ENCODE measurements at places on chromosomes 3 and 15.
A peak's percentile ranks its signal among the peaks of the same experiment; 100 is the strongest.

DNA sequence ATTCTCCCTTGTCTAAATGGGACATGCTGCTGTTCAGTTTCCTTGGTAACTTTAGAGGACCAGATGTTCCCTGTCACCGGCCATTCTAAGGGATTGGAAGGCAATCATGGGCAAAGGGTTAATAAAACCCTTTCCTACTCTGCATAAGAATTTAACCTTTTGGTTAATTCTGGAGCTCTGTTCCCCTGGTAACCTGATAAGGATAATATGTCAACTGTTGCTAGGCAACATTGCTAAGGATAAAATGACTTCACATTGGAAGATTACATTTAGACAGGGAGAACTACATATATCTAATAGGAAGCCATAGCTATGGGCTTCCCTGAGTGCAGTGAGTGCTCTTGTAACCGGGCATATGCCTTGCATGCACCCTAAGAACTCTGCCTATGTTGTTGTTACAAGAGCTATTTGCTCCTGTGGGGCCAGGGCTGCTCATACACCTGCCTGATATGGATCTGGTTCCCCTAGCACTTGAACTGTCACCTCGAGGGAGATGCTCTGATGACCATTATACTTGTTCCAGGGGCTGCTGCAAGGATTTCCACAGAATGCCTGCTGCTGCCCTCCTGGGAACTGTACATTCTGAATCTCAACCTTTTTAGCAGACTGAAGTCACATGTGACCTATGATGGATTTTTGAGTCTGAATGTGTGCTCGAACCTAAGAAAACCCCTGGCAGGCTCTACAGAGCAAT, 326.3 kb upstream of the PDZRN3 start:
- DNase-seq: no peak

DNA sequence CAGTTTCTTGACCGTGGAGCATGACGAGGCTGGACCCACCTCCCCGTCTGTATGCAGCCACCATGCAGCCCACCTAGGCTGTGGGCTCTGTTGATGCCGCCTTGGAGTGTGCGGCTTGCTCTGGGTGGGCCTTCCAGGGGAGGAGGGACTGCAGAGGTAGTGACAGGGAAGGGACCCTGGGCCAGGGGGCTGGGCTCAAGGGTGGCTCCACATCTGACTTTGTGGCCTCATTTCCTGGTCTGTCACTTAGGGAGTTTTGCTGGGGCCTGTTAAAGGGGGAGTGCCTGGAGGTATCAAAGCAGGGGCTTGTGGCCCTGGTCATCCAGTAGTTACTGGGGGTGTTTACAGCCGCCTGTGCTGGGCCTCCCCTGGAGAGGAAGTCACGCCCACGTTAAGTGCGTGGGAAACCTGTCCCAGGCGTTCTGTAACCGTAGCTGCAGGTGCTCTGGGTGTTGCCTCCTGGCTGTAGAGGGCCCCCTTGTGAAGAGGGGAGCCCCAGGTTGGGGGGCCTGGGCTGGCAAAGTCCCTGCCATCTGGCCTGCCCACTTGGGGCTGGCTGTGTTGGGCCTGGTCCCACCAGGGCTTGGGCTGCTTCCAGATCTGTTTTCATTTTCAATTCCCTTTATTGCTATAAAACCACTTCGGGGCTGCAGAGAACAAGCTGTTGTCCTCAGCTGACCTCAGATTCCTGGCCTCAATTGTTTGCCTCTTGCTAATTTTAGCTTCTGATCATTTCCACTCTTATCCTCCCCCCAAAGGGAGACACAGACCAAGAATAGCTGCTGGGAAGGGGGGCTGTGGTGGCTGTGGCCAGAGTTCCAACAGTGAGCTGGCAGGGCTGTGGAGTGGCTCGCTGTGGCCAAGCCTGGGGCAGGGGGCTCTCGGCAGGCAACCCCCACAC, 26.5 kb downstream of the KLF13 start:
- peak; percentile 47 for DNase-seq

DNA sequence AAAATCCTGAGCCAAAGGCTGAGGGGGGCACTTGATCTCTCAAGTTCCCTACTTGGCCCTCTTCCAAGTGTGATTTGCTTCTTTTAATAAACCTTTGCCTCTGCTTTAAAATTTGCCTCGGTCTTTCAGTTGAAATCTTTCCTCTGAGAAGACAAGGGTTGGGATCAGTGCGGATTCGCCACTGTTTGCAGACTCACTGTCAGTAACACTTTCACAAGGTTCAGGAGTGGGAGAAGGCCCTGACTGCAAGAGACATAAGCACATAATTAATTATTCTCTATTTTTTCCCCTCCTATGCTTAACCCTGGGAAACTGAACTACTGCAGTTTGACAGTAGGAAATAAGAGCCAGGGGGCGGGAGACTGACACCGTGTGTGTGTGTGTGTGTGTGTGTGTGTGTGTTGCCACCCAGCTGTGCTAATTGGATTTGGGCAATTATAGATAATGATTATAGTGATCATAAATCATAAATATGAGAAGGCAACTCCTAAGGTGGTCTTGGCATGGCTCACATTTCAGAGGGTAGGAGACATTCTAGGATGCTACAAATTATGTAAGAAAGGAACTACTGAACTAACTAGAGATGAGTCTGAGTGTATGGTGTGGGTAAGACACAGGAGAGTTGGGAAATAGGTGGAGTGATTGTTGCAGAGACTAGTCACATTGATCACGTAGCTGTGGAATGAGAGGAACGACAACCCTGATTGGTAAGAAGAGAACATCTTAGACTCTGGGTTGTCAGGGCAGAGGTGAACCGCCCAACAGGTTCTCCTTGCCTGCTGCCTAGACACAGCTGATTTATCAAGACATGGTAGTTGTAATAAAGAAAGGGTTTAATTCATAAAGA, 5.5 kb upstream of the ZNF662 start:
- no peak for DNase-seq

GRCh38 chr15:72591361-72591760, 63.1 kb upstream of the GOLGA6B start:
- DNase-seq: no peak

- no peak for DNase-seq
These were observed 65.1 kb upstream of the CCNL1 start for GRCh38 chr3:157225001-157225400.

DNA sequence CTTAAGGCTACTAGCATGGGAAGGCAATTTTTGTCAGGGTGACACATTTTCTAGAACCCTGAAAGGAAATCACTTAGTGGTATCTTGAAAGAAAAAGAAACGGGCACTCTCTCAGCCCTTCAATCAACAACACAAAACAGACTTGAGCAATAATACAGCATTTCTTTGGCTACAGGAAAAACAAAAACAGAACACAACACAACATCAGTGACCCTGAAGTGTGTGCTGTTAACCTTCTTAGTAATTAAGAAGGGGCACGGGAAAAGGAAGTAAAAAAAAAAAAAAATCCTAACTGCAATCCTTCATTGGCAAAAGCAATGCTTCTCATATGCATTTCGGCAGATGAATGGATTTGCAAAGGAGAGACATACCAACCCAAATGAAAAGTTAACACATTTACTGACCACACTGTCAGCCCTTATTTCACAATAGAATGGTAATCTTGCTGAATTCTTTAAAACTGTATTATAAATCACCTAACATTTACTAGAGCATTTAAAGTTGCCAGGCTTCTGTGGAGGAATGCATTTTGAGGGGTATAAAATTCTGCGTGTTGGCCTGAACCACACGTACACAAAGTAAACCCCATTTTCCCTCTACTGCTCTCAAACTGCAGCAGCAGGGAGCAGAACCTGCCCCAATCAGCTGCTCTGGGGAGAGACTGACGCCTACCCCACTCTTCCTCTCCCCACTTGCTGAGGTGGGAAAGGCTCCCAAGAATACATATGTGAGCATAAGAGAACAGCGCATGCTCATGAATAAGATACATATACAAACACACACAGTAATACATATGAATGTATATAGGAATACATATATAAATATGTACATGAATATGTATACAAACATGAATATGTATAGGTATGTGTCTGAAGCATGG, 198.5 kb downstream of the FOXP1 start:
- DNase-seq: no peak

GRCh38 chr15:24954783-24955530, at the start of the genes SNRPN and SNURF:
TSS of gene SNRPN (plus strand) at chr15:24954987. CDS start at chr15:24974454, 19,467 bp downstream.
TSS of gene SNURF (plus strand) at chr15:24954987. CDS start at chr15:24955049, 62 bp downstream.
- peak; percentile 18 for DNase-seq

- DNase-seq: no peak
These were observed 5.9 kb downstream of the NUP210 start for GRCh38 chr3:13414040-13414729.

DNA sequence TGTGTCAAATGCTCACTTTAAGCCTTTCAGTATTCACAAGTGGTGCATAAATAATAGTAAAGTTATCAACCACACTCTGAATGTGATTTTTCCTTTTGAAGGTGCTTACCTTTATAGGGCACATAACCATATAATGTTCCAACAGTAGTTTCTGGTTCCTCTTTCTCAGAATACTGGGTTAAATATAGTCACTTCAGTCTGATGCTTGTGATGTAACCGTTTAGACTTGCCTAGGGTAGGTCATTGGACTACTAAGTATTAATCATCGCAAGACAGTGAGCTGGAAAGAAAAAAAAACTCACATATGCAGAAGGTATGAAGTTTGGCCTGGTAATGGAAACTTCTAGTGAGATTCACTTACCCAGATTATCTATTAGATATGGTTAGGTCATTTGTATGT, 1.9 kb downstream of the KBTBD8 start:
- peak; percentile 74 for DNase-seq

- DNase-seq: no peak
These were observed 6.4 kb upstream of the GLCE start for GRCh38 chr15:69154078-69154477.

DNA sequence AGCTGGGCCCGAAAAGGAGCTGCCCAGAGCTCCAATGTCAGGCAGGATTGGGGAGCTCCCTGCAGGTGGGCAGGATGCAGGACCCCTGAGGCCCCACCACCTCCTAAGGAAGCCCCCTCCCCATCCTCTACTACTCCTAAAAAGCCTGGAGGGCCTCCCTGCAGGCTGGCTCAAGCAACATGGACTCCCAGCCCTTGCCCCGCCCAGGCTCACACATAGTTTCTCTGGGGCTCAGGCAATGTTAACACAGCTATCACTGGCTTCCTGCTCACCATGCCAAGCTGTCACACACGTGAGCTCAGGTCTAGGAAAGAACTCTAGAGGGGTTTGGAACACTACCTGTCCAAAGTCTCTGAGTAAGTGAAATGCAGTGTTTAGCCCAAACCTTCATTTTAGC, 65.4 kb upstream of the ZNF148 start:
- no peak for DNase-seq

DNA sequence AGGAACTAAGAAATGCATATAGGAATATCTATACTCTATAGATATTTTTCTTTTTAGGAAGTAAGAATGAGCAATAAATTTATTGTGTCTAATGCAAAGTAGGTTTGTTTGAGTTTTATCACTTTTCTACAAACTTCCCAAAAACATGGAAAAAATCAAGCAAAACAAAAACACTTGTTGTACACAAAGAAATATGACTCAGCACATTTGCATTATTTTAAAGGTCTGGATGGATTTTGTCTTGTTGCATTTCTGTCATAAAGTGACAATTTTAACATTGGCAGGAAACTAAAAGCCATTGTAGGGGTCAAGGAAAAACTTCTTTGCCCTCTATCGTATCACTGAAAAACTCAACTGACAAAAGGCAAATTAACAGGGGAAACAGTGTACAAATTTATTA, 267.2 kb downstream of the PYDC2 start:
- no peak for DNase-seq

DNA sequence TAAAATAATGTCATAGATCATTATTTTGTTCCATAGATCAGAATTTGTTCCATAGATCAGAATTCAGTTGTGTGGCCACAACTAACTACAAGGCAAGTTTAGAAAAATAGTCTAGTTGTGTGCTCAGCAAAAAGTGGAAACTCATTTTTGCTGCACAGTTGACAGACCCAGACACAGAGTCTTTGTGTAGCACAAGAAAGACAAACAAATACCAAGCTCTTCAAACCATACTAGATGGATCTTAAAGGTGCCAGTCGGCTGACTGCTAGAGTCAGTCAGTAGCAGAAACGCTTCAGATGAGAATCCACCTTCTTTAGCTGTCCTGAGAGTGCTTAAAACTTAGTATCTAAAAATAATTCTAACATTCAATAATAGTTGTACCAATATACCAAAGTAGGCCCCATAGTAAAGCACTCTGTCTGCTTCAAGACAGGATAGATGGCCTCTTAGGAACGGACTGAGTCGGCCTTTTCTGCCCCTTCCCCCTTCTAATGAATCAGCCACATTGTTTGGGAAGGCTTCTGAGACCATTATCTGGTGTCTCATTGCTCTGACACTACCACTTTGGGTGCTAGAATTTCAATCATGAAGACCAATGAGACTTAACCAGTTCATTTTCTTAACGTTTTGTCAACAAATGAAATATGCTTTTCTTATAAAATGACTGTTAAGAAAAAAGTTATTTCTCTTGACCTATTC, 27.7 kb upstream of the SLC4A7 start:
- no peak for DNase-seq

GRCh38 chr3:111610189-111610588, 15.0 kb upstream of the ZBED2 start:
- DNase-seq: no peak

- no peak for DNase-seq
These were observed 7.5 kb downstream of the SOX2 start for GRCh38 chr3:181718987-181719911.
